Left colon (tissue), 2 donors: ENCODE measurements at places on chromosomes 16 and 17. TPM values are rescaled to one million over a fixed set of nuclear protein-coding genes. Genes with fewer than 3 reads are reported as not detected.

GRCh38 chr16:65863236-65863635, 503.3 kb upstream of the CDH5 start:
- no peak for DNase-seq

Gene ABR
- 310 TPM for total RNA-seq

DNA sequence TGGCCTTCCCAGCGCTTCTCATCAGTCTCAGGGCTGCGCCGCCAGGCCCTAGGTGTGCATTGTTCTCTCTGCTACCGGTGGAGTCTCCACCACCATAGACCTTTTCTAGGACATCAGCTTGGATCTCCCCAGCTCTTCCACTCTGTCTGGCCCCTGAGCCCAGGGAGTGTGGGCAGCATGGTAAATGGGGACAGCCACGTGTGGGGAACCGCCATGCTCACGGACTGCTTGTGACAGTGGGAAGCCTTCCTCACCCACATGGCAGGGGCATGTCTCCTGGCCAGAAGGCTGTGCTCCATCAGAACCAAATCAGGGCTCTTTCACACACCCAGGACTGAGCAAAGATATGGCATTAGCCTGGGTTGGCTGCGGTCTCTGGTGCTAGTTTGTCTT, 51.3 kb downstream of the TNFRSF13B start:
- DNase-seq, result no peak

Gene C16orf54
- 1.6 TPM for total RNA-seq

Gene CDRT15L2
- total RNA-seq, result not detected

DNA sequence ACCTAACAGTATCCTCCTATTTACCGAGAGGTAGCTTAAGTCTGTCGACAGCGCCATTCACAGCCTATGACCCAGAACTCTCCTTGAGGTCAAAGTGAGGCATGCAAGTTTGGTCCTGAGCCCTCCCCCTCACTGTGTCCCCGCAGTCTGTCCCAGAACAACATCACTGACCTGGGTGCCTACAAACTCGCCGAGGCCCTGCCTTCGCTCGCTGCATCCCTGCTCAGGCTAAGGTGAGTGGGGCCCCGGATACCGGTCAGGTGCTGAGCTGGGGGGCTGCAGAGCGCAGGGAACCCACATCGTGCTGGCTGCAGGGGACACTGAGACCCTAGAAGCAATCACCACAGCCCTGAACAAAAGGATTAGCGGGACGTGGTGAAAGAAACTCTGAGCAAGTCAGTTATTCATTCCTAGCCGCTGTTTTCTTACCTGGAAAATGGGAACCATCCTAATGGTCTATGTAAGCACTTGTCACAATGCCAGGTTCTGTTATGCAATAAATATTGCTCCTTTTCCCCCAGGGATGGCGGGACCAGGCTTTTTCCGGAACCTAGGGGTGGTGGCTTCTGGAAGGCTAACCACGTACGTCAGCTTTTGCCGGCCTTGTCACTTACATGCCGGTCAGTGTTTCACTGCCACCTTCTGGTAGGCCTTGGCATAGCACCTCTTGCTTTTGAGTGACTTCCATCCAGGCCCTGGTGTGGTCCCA, 23.8 kb downstream of the DEXI start:
- DNase-seq, result peak; percentile 82

Gene SPN
- 1.8 TPM for total RNA-seq

DNA sequence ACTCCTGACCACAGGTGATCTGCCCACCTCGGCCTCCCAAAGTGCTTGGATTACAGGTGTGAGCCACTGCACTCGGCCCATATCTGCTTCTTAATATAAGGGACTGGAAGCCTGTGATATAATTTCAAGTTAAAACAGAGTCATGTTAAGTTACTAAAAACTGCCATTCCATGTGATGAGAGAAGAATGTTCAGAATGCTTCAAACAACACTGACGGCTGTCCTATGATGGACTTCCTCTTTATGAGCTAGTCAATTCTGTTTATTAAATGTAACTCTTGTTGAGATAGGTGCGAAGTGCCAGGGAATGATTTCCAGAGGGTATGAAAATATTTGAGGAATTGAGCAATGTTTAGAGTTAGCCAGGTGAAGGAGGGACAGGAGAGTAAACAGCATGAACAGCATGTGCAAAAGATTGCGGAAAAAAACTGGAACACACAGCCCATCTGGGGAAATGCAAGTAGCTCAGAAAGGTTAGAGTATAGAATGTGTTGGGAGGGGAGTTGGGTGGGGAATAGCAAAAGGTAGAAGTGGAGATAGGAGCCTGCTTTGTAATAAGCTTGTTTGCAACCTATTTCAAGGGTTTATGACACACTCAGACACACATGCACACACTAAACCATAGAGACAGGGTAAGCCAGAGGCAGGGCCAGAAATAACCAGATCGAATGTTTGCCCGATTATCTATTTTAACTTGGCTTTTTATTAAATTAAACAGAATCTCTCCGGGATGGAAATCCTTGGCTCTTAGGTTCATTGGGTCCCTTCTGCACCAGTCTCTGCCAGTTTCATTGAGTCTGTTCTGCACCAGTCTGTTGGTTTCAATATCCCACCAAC, 135.6 kb upstream of the COX10 start:
- DNase-seq, result no peak

GRCh38 chr16:30472328-30472942, at the start of gene ITGAL:
Gene ITGAL (plus strand): TSS chr16:30472742. CDS start chr16:30472838, 96 bp downstream.
- peak; percentile 65 for DNase-seq

GRCh38 chr16:27759967-27760788, 210.2 kb downstream of the KATNIP start:
- DNase-seq, result no peak
